ENCODE measurements at places on chromosomes 12 and 14. TPM values are rescaled to one million over a fixed set of nuclear protein-coding genes. Genes with fewer than 3 reads are reported as not detected.

The STON2 gene
- total RNA-seq, result 162 TPM

The ART4 gene
- total RNA-seq, result not detected

The AMHR2 gene
- total RNA-seq, result not detected

The DIO2 gene
- 5.8 TPM for total RNA-seq

The CLEC1B gene
- total RNA-seq, result not detected

The NFATC4 gene
- total RNA-seq, result 285 TPM

The SERPINA10 gene
- total RNA-seq, result not detected

The DDX24 gene
- total RNA-seq, result 150 TPM

The KRT85 gene
- not detected for total RNA-seq

Data from hair follicle dermal papilla cell (primary cell).